CD4-positive, alpha-beta T cell treated with Interferon alpha-2 for 1 hour (primary cell): ENCODE measurements at places on chromosomes 5 and 9.

- DNase-seq, result no peak
Measured at GRCh38 chr9:84045481-84046097, 65.0 kb downstream of the RMI1 start.

- no peak for DNase-seq
Measured at GRCh38 chr5:167661605-167662004, 629.8 kb upstream of the WWC1 start.

DNA sequence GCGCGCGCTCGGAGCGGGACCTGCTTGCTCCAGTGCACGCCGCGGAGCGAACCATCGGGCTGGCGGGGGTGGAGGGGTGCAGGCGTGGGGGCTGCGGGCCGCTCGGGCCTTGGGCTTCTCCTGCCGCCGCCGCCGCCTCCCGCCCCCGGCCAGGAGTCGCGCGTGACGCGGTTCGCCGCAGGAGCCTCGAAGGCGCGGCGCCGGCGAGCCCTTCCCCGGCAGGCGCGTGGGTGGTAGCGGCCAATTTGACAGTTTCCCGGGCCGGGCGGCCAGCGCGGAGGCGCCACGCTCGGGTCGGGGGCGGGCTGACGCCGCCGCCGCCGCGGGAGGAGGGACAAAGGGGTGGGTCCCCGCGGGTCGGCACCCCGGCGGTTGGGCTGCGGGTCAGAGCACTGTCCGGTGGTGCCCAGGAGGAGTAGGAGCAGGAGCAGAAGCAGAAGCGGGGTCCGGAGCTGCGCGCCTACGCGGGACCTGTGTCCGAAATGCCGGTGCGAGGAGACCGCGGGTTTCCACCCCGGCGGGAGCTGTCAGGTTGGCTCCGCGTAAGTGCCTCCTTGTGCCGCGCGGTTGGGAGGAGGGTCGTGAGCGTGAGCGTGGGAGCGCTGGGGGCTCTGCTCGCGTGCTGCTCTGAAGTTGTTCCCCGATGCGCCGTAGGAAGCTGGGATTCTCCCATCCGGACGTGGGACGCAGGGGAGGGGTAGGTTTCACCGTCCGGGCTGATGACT, at the start of gene TJP2:
Gene TJP2, plus strand, starts transcription at position 387 of the 725 bp plus-strand sequence. Its CDS starts 96 bp downstream, at position 483.
- DNase-seq, result peak; percentile 42

DNA sequence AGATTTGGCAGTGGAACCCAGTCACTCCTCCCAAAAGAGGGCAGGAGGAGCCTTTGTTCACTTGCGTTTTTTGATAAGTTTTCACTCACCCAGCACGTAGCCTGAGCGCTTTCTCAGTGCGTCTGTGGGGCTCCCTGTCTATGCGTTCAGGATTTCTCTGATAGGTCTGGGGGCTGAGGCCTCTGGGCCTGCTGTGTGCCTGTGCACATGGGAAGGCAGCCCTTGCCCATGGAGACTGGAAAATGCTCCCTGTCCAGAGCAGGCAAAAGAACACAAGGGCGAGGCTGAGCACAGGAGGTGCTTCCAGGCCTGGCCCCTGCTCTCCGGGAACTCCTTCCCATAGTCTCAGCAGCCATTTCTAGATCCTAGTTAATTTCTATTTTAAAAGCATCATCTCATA, 249.9 kb downstream of the FSTL4 start:
- DNase-seq, result no peak

- no peak for DNase-seq
Measured at GRCh38 chr5:9314558-9314957, 231.3 kb downstream of the SEMA5A start.

GRCh38 chr5:65070026-65070425, 301.3 kb downstream of the CWC27 start:
- no peak for DNase-seq

GRCh38 chr5:89842531-89842930, 567.0 kb downstream of the CETN3 start:
- no peak for DNase-seq

- DNase-seq, result no peak
Measured at GRCh38 chr5:99054972-99055371, 126.2 kb upstream of the CHD1 start.

GRCh38 chr9:98989036-98990000, 45.6 kb downstream of the COL15A1 start:
- DNase-seq, result no peak

DNA sequence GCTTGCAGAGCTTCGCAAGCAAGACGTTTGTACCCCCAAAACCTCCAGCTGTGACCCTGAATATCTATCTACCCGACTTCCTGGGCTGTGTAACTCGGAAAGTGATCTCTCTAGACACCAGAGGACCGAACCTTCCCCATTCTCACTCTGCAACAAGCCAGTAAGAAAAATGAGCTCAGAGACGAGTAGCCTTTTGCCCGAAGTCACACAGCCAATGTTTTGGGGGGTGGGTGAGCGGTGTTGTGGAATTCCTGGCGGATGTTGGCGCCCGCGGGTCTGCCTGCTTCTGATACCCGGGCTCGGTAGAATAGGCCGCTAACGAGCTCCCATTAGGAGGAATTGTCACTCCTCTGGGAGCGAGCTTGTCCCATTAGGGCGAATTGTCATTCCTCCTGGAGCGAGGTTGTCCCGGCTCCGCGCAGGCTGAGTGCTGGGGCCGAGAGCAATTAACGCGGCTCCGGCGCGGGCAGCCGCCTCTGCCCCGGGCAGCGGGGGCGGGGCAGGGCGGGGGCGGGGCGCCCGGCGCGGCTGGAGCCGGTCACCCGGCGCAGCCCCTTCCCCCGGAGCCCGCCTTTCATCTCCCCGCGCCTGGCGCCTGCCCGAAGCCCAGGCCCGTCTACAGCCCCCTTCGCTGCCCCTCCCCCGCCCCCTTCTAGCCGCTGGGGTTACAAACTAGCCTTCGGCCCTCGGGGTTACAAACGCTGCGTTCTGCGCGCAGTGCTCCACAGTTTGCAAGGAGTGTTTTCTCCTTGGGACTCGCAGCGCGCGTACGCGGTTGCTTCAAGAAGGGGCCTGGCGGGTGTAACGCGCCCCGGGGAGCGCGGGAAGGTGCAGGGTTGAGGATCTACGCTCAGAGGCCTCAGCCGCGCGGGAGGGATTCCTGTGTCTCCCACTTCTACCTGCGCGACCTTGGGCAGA, 3.5 kb upstream of the MSX2 start:
- DNase-seq, result no peak

DNA sequence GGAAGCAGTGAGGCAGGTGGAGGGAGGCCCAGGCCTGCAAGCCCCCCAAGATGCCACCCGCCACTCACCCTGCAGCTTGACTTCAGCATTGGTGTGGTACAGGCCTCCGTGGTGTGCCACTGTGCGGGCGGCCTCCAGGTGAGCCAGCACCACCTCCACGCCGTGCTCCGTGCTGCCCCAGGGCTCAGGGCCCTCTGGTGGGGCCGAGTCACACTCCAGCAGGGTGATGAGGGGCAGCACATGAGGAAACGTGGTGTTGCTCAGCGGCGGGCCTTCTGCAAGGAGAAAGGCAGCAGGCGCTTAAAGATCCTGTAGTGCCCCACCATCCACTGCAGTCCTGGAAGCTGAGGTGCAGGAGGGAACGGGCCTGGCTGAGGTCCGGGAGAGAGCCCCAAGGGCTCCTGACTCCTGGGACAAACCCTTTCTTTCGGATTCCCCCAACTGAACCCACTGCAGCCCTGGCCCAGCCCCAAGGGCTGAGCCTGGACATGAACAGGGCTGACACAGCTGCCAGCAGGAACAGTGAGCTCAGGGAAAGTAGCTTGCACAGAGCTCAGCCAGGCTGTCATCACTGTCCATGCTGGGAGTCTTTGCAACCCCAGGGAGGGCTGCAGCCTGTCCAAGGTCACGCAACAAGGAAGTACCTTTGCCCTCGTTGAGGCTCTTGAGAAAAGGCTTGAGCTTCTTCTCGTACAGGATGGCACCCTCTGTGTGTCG, 4.7 kb upstream of the TOR2A start:
- DNase-seq, result no peak

- no peak for DNase-seq
Measured at GRCh38 chr5:44891116-44891515, 82.4 kb downstream of the MRPS30 start.

DNA sequence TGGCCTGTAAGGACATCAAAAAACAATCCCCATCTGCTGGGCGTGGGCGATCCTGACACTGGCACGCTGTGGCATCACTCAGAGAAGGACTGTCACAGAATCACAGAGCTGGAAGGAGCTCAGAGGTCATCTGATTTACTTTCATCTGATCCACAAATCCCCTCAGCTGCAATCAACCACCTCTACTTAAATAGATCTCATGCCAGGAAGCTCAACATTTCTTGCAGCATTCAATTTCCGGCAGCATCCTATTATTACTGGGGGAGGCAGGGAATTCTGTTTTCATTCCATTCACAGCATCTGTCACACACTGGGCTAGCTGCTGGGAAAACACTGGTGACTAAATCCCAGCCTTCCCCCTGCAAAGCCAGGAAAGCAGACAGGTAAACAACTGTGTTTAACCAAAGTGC, 38.3 kb downstream of the RETREG1 start:
- DNase-seq, result no peak

DNA sequence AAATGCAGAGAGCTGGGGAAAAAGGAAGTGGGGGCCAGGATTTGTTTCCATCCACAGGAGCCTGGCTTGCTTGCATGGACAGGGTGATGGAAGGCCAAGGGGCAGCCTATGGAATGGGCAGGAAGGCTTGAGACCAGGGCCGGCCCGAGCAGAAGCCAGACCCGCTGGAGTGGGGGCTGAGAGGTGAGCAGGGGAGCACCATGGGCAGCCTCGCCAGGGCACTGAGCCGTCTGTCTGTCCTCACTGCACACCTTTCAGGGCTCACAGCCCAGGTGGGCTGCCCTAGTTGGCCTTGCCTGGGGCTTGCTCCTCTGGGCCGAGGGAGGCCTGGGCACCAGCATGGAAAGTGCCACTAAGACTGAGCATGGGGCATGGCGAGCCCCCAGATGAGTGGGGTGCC, 58.6 kb upstream of the CNOT6 start:
- no peak for DNase-seq

GRCh38 chr9:6620796-6621195, 24.7 kb downstream of the GLDC start:
- no peak for DNase-seq

GRCh38 chr9:75130621-75131230, 42.4 kb downstream of the OSTF1 start:
- no peak for DNase-seq

DNA sequence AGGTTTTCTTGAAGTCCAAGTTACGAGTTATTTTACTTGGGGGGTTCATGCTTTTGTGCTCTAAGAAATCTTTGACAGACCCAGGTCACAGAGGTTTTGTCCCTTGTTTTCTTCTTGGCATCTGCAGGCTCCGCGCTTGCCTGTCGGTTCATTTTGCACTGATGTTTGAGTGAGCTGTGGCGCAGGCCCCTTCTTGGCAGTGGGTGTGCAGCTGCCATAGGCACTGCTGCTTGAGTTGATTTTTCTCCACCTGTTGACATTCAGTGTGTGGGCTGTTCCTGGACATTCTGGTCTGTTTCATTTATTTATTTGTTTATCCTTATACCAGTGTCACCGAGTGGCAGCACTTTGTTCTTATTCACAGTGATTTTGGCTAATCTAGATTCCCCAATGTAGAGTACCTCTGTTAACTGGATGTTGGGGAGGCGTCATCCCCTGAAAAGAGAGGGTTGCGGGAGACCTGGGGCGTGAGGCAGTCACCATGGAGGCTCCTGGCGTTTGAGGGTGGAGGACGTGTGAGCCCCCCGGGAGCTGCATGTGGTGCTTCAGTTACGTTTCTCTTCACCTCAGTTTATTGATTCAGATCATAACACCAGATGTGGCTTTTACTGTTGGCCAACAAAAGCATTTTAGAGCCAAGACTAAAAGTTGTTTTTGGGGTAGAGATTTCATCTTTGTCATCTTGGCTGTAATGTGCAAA, 121.4 kb upstream of the CACNA1B start:
- DNase-seq, result no peak

GRCh38 chr5:133483406-133484090, 128.8 kb downstream of the FSTL4 start:
- no peak for DNase-seq

- no peak for DNase-seq
Measured at GRCh38 chr9:126532951-126533925, 80.5 kb upstream of the LMX1B start.

DNA sequence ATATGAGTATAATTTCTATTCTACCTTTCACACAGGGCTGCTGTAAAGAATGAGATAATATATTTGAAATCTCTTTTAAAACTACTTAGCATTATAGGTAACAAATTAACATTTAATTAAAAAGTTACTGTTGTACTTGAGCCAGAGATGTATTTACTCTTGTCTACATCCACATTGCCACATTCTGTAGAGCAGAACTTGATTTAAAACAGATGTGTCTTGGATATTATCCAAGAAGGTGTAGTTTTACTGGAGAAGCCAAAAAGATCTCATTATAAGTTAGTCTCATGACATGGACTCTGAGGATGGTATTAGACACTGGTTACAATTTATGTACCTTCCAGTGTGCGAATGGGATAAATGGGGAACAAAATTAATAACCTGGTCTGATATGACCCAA, 293.1 kb upstream of the CCNH start:
- DNase-seq, result no peak

GRCh38 chr5:54571462-54571861, 53.9 kb downstream of the SNX18 start:
- DNase-seq, result no peak

- DNase-seq, result no peak
Measured at GRCh38 chr5:66689522-66690220, 93.5 kb downstream of the MAST4 start.

DNA sequence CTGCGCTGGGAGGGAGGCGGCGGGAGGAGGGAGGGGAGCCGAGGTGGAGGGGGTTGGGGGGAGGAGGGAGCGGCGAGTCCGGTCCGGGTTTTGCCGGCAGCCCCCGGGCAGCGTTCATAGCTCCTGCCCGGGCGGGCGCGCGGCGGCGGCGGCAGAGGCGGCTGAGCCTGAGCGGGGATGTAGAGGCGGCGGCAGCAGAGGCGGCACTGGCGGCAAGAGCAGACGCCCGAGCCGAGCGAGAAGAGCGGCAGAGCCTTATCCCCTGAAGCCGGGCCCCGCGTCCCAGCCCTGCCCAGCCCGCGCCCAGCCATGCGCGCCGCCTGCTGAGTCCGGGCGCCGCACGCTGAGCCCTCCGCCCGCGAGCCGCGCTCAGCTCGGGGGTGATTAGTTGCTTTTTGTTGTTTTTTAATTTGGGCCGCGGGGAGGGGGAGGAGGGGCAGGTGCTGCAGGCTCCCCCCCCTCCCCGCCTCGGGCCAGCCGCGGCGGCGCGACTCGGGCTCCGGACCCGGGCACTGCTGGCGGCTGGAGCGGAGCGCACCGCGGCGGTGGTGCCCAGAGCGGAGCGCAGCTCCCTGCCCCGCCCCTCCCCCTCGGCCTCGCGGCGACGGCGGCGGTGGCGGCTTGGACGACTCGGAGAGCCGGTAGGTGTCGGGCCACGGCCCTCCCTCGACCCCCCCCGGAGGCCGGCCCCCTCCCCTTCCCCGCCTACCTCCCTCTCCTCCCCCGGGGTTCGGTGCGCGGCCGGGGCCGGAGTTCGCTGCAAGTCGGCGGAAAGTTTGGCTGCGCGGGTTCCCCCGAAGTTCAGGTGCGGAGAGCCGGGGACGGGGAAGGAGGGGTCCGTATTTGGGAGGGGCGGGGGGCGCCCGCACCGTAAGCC, at the start of gene CXXC5:
Gene CXXC5, plus strand, starts transcription at position 145 of the 877 bp plus-strand sequence. CDS start 32,175 bp downstream, outside the sequence.
- peak; percentile 62 for DNase-seq

GRCh38 chr9:137156567-137157375, 13.1 kb downstream of the LRRC26 start:
- DNase-seq, result peak; percentile 41
